Activated CD8-positive, alpha-beta memory T cell treated with anti-CD3 and anti-CD28 coated beads, Interleukin-2, amount 10 ng/mL, durations not matched to agents 7 days and 5 days (primary cell): ENCODE measurements at places on chromosomes 11 and 22. TPM values are rescaled to one million over a fixed set of nuclear protein-coding genes. Genes with fewer than 3 reads are reported as not detected.
A peak's percentile ranks its signal among the peaks of the same experiment; 100 is the strongest.

Gene TEX54
- not detected for total RNA-seq

Gene PLAAT2
- total RNA-seq = 1.3 TPM

Gene UCP2
- 288 TPM for total RNA-seq

Gene UPK3A
- not detected for total RNA-seq

Gene INS
- not detected for total RNA-seq

Gene OR8J3
- not detected for total RNA-seq

Gene LRRC75B
- 2.1 TPM for total RNA-seq

Gene GTPBP1
- 146 TPM for total RNA-seq

Gene DDX25
- not detected for total RNA-seq

GRCh38 chr22:49825944-49826602 is 1.6 kb downstream of the BRD1 start:
- DNase-seq = peak; percentile 87

- DNase-seq = peak; percentile 27
These were observed 104.7 kb upstream of the PITPNB start for GRCh38 chr22:28023774-28024173.

DNA sequence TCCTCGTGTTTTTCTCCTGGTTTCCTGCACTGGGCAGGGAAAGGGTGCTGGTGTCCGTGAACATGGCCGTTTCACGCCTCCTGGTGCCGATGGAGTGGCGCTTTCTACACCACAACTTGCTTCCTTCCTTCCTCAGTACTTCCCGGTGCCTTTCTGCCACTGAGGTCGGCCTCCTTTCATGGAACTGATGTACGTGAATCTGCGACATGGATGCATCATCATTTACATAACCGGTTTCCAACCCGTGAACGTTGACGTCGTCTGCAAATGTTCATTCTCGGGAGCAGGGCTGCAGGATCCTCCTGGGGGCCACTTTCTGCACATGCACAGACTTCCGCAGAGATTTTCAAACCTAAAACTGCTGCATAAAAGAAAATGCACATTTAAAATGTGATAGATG is 474.4 kb downstream of the BRD1 start:
- DNase-seq = no peak

- no peak for DNase-seq
These were observed 74.3 kb downstream of the RTL6 start for GRCh38 chr22:44423556-44424358.

- no peak for DNase-seq
These were observed 2.4 kb upstream of the TTC36 start for GRCh38 chr11:118524757-118525470.
